Stimulated activated CD8-positive, alpha-beta memory T cell treated with anti-CD3 and anti-CD28 coated beads, Interleukin-4, amount 100 ng/mL, for 1 hour (primary cell): ENCODE measurements at places on chromosomes 1 and 21.

DNA sequence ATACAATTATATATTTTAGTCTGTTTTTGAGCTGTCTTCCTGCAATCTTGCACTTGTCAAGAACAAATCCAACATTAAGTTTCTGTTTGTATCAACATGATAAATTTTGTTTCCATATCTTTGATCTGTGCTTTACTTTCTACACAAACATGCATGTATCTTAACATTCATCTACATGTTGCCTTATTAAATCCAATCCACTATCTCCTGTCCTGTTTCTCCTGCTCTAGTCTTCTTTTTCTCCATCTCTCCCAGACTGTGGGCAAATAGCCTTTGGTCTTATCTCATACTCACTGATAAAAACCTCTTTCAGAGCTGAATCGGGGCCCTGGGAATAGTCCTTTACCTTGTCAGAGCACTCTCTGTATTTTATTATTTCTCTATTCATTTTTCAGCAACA, 101.3 kb downstream of the PLPPR4 start:
- no peak for DNase-seq

GRCh38 chr1:235648954-235649367, 623 bp downstream of the GNG4 start:
- DNase-seq: no peak

DNA sequence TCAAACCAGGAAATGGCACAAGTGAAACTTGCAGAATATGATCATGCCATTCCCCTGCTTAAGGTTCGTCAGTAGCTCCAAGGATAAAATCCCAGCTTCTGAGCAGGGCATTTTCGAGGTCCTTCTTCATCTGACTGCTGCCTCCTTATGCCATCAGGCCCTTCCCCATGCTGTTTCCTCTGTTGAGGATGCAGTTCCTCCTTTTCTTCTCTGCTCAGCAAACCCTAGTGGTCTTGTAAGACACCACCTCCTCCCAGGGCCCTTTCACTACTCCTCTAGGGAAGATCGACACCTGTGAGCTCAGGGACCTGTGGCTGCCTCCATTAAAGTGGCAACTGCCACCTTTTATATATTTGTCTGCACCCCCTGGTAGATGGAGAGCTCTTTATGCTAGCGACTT, 62.1 kb upstream of the JUN start:
- no peak for DNase-seq

DNA sequence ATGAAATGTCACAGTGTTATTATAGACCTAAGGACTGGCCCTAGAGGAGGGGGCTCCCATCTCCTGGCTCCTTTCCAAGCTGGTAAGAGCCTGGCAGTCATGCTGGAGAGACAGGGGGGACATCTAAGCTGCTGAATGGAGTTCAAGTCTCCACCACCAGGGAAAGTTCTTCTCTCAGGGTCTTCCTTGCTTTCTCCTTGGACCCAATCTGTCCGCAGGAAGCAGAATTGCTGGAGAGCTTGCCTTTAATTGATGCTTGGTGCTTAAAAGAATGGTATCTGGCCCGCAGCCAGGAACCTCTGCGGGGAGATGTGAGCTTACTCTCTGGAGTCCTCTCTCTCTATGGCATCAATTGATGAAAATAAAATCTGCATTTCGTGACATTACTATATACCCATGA, 25.1 kb downstream of the IRF2BP2 start:
- DNase-seq: no peak

DNA sequence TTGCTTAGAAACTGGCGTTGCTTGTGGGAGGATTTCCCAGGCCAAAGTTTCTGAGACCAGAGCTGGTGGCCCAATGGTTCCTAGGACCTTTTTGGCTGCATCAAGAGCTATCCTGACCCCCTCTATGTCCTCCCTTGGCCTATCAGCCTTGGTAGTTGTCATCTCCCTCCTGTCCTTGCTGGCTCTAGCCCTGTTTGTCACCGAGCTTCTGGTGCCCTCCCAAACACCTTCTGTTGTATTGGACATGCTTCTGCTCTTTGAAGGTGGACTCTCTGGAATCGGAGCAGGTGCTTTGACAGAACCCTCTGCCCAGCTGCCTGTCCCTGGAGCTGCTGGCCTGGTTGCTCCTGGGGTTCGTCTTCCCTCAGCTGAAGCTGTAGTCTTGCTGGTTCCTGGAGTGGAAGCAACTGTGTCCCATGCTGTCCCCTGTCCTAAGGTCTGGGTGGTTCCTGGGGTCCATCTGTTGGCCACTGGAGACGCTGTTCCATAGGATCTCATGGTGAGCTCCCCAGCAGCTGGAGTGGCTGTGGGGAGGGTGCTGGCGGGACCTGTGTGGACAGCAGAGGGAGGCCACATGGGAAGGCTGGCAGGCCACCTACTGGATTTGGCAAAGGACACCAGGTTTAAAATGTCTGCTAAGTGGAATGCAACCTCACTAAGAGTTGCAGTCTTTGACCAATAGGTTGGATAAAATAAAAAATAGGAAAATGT, 9.4 kb downstream of the FCAMR start:
- DNase-seq: no peak

DNA sequence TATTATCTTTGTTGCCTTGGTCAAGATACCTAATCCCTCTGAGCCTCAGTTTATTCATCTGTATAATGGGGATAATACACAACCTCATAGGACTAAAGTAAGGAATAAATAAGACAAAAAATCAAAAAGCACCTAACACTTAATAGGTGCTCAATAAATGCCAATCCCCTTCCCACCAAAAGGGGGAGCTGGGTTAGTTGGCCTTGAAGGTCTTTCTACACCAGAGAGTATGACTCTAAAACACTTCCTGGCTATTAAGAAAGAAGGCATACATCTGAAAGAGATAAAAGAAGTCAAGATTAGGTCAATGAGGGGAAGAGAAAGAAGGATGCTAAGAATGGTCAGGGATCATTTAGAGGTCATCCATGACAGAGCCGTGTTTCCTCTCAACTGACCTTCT, 11.1 kb downstream of the VSIG8 start:
- no peak for DNase-seq

DNA sequence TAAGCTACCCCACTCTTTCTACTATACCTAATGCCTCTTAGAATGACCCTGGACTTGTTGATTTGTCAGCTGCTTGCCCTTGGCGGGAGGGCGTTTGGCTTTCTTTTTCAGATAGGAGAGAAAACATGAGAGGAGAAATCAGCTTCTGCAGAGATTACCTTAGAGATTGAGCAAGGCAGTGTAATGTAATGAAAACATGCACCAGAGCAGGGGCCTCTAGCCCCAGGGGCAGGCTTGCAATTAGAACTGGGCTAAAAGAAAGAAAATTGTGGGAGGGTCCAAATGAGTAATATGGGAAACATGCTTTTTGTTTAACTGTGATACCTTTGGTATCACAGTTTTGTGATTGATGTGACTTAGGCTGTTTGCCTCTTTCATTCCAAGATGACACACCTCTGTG, 89.7 kb downstream of the PBX1 start:
- no peak for DNase-seq

- DNase-seq: no peak
Observed at GRCh38 chr1:107964336-107965109, 457 bp downstream of the VAV3 start.

DNA sequence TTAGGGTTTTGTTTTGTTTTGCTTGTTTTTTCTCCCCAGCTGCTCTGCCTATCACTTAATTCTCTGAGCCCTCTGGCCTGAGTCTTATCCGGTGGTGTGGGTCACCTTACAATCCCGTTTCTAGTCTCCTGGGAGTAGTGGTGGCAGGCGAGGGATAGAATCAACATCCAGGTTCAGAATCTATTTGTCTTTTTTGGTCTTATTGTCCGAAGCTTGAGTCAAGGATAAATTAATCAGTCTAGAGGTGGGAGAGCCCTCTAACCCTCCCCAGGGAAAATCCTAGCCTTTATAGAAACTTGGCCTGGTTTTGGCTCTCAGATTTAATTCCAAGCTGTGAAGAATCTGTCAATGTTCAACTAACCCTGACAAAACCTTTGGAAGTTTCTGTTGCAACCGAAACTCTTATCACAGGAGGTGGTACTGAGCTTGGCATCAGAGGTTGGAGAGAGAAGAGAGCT, 246.3 kb downstream of the FGGY start:
- no peak for DNase-seq

GRCh38 chr1:232705815-232706575, 76.1 kb upstream of the SIPA1L2 start:
- no peak for DNase-seq

DNA sequence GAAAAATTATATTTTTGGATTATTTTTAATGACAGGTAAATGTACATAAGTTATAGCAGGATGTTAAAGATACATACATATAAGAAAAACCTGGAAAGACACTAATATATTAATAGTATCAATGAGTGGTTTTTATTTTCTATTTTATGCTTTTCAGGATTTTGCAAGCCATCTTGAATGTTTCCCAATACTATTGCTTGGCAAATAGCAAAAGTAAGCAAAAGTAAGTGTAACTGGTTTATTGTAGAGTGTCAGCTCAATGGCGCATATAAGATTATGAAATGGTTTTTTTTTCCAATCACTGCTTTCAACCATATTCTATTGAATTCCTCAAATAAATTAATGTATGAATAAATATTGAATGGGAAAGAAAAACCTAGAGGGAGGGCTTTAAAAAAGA, 36.4 kb downstream of the ZNF684 start:
- DNase-seq: no peak

DNA sequence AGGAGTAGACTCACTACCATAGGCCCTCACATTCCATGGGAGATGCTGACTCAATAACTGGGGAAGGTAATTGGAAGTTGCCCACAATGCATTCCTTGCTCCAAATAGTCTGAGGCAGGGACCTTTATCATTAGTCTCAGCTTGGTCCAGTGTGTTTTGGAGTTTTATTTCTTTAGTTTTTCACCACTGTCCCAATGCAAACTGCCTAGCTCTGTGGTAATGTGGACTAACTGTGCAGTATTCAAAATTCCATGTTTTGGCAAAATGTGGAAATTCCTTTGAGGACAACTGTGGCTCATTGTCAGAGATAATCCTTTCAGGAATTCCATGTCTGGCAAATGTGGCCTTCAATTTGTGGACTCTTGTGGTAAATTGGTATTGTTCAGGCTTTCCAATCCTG, 78.1 kb upstream of the PAPPA2 start:
- DNase-seq: no peak

DNA sequence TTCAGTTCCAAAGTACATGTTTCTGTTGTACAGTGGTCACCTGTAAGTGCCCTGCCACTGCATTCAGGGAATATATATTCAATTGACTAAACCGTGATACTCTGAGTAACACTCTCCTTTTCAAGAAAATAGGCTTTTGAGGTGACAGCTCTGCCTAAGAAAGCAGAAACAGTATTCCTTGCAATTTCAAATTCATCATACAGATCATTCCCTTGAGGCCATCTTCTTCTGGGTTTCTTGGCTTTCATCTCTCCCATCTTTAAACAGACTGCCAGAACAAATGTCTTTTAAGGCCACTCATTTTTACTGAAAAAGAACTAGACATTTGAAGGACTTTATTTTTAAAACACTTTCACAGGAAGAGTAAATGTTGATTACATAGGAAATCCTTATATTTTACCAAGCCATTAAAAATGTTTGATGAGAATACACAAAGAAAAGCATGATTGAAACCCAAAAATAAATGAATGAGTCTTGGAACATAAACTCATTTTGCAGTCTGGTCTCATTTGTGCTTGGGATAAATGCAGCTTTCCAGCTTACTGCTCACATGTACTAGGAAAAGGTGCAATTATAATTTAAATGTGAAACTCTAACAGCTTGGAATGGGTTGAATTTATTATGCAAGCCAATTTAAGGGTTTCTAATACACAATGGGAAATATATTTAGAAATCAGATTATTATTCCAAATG, 34.7 kb downstream of the PLPPR5 start:
- no peak for DNase-seq

- DNase-seq: no peak
Observed at GRCh38 chr1:78071696-78072095, 25.9 kb downstream of the GIPC2 start.

DNA sequence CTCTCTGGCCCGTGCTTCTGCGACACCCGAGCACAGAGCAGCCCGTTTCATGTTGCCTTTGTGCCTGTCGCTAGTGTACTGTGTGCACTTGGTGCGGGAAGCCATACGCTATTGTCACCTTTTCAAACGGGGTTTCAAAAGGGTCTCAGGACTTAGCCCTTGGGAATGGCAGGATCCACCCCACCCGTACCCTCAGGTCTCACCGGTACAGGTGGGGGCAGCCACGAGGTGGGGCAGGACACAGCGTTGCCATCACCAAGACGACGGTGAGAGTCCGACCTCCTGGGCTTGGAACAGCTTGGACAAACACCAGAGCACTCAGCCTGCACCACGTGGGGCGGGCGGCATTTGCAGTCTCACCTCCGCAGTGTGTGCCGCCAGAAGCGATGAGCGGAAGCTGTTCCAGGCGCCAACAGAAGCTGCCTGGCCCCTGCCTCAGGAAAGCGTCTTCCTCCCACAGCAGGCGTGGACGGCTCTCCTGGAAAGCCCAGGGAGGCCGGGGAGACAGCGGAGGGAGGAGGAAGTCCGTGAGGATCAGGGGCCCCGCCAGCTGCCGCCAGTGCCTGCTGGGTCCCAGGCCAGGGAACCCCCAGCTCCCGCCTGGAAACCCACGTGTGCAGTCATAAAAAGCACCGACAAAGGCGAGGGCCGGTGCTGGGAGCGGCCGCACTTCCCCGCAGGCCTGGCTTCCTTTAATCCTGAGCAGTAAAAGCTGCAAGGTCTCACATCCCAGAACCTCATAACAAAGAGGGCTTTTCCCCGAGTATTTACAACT, 131.3 kb upstream of the ARHGEF16 start:
- no peak for DNase-seq

DNA sequence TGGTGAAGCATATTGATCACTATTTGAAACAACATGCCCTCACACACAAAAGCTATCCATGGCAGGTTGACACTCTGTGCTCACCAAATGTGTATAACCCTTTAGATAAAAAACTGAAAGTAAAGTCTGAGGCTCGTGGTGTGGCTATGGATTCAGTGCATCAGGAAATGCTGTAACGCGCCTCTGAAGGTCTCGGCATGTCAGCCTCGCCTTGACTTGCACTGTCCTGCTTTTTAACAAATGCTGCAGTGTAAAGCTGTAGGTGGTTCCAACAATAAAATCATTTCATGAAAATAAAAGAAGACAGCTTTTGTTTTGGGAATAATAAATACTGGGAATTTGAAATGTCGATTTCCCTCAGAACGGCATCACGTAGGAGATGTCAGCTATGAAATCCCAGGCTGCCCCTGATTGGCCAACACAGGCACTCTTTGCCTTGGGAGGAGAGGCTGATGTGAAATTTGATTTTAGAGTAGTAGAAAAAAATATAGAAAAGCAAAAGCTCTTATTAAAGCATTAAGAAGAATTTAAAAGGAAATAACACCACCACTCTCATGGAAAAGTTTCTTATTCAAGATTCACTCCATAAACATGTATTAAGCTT, 168.2 kb downstream of the DSCAM start:
- DNase-seq: no peak

- DNase-seq: no peak
Observed at GRCh38 chr1:101588677-101589076, 351.9 kb downstream of the S1PR1 start.

GRCh38 chr1:232998646-232999045, 48.2 kb downstream of the NTPCR start:
- DNase-seq: no peak
